ENCODE measurements at places on chromosomes 12 and 14.

DNA sequence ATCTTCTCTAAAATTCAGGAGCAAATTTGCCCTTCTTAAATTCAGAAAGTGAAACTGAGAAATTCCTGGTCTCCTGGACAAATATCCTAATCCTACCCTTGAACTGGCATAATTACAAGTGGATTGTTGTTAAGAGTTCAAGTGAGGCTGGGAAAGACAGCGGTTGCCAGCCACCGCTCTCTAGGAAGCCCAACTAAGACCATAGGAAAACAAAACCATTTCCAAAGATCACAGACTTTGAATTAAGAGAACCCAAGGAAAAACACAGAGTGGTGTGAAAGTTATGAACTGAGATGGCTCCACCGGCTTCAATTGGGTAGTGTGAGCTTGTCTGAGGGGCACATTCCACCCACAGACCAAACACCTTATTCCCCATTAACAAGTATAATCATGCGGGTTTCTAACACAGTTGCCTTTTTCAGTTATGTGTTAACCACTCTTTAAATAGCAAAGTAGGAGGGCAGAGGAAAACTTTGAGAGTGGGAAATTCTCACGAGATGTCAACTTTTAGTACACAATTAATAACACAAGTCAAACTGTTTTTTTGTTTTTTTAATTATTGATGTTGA, 1628.8 kb upstream of the SEL1L start:
- DNase-seq: no peak

DNA sequence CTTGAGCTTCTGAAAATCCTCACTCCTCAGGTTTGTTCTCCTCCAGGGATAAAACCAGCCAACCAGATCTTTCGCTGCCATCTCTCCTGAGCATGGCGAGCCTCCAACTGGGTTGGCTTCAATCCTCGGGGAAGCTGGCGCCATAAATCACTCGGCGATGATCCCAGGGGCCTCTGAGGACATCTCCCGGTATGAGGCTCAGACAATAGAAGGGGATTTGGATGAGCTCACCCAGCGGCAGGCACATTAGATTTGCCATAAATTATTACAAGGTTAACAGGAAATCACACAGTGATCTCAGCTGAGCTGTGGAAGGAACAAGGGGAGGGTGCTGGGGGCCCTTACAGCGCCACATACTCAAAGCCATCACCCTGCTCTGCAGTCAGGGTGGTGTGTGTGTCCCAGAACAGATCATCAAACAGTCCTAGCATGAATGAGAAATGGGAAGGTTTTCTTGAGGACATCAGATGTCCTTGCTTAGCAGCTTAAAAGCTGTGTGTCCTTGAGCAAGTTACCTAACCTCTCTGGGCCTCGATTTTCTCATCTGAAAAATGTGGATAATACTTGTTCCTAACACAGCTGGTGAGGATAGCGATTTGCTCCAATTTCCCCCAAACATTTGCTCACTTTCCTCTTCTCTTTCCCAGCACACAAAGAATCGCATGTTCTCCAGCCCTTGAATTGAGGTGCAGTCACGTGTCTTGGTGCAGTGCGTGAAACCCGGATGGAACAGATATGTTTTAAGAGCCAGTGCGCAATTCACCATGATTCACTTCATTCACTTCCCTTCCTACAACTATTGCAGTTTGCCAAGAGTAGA, 142.8 kb downstream of the SCARB1 start:
- peak; percentile 32 for DNase-seq

- no peak for DNase-seq
Measured at GRCh38 chr12:39329018-39329417, 113.9 kb downstream of the KIF21A start.

GRCh38 chr14:21043387-21043973, 1.3 kb downstream of the RNASE7 start:
- no peak for DNase-seq

DNA sequence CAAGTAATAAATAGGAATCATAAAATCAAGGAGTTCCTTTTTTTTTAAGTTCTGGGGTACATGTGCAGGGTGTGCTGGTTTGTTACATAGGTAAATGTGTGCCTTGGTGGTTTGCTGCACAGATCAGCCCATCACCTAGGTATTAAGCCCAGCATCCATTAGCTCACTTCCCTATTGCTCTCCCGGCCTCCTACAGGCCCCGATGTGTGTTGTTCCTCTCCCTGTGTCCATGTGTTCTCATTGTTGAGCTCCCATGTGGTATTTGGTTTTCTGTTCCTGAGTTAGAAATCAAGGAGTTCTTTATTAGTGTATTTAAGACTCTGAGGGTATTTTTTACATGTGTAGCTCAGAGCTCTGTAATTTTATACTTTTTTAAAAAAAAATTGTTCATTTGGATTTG, 86.0 kb downstream of the SCFD1 start:
- no peak for DNase-seq

GRCh38 chr14:100323942-100324307, 786 bp downstream of the SLC25A47 start:
- no peak for DNase-seq

DNA sequence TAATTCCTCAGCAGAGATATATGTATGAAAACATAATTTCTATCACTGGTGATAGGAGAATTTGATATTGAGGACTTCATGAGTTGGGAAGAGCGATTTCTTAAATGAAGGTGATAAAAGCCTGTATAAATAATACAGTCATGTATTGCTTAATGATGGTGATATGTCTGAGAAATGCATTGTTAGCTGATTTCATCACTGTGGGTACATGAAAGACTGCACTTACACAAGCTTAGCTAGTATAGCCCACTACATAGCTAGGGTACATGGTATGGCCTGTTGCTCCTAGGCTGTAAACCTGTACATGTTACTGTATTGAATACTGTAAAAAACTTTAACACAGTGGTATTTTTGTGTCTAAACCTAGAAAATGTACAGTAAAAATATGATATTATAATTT, 63.4 kb downstream of the ANO4 start:
- no peak for DNase-seq

GRCh38 chr14:102012336-102012735, 48.0 kb downstream of the DYNC1H1 start:
- no peak for DNase-seq

DNA sequence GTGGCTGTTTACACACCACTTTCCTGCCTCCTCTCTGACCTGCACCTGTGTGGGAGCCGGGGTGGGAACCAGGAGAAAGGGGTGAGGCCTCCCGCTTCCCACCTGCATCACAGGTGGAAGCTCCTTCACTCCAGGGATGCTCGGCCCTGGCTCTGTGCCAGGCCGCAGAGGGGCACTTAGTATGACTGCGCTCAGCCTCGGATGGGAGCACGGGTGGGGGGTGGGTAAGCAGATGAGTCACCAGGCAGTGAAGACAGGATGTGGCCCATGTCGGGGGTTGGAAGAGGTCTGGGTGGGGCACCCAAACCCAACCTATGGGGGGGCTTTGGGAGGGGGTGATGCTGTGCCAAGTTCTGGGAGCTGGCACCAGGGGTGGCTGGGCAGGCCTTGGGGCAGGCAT, 7.4 kb upstream of the CYP46A1 start:
- DNase-seq: no peak

DNA sequence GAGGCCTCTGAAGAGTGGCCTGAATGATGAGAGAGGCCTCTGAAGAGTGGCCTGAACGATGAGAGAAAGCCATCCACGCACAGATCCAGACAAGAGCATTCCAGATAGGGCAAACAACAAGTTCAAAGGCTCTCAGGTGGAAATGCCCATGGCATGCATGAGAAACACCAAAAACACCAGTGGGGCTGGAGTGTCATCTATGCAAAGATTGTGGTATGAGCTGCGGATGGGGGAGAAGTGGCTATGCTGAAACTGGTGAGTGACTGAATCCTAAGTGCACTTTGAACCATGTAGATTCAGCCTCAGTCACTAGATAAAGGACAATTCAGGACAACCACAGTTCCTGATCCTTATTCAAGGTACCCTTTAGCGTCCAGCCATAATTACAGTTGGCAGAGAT, 79.4 kb upstream of the GZMB start:
- DNase-seq: no peak

- DNase-seq: no peak
Measured at GRCh38 chr12:122643207-122643805, 59.9 kb downstream of the HCAR2 start.

- no peak for DNase-seq
Measured at GRCh38 chr14:27015065-27015464, 417.2 kb upstream of the NOVA1 start.

DNA sequence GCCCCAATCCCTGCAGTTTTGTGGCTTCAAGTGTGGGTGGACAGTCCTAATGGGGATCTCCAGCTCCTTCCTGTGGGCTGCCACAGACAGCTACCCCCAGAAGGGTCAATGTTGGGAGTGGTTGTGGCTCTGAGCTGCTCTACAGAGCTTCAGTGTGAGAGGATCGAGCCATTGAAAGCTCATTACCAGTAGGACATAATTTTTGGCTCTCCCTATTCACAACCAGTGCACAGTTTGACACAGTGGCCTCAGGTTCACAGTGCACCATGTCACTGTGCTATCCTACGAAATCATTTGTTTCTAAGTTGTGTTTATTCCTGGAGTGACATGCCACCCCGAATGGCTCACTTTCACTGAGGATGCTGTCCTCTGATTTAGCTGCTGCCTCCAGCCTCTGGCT, 22.8 kb downstream of the TMBIM6 start:
- no peak for DNase-seq

DNA sequence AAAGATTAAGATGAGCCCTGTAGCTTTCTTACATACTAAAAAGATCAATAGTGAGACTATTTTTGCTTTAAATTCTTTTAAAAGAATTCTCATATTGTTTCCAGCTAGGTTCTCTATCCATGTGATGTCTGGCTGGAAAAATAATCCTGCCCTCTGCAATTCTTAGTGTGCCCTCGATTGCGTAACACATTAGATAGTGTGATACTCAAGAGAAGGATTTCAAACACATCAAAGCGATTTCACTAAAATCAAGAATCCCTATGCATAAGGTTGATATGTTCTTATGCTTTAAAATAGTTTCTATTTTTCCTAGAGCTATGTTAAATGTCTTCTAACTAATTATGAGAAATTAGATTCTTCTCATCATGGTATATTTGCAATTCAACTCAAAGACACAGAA, 127.3 kb upstream of the PLEKHA5 start:
- no peak for DNase-seq

DNA sequence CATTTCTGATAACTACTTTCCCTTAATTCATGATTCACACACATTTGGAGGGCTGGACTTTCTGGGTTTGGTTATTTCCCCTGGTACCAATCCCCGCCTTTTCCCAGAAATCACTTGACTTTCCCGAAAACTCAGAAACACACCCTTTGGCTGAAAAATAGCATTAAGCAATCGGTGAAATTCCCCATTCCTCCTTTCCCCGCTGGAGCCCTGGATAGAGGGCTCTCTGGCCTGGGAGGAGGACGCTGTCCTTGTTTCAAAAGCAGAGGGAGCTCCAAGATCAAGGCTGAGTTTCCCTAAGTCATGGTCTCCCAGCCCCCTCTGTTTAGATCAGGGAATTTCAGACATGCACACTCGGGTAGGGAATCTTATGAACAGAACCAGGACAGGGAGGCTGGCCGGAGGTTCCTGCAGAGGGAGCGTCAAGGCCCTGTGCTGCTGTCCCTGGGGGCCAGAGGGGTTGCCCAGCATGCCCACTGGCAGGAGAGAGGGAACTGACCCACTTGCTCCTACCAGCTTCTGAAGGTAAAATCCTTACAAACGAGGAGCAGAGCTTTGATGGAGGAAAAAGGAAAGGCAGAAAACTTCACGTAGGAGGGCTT, at the start of gene C1S:
Gene C1S (plus strand): TSS at position 366 of the 602 bp plus-strand sequence. CDS start 1,195 bp downstream, outside the sequence.
- no peak for DNase-seq

DNA sequence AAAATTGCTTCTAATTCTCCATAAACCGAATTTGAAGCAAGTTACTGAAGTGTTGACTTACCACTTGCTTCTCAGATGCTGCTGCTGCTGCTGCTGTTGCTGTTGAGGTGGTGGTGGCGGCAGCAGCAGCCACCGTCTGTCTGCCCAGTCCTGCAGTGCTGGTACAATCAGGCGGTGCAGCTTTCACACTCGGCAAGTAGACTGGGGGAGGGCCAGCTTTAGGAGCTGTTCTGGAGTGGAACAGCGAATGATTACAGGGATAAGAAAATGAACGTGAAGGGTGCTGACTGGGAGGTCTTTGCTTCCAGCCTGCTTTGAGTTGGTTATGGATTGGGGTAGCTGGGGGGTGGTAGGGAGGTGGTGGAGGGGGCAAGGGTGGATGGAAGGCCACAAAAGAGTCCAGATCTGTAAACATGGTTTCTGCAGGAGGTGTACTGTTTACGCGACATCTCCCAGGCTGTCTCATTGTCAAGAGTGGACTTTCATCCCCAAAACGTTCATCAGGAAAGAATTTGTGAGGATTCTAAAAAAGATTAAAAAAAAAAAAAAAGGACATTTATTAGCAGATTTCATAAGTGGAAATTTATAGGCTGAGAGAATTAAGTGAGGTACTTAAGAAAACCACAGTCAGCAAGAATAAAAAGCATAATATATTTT, 38.8 kb downstream of the UBR7 start:
- no peak for DNase-seq

Measured in hippocampal formation (tissue), 2 donors.